Stimulated activated CD8-positive, alpha-beta memory T cell treated with anti-CD3 and anti-CD28 coated beads, Interleukin-7, amount 100 ng/mL, for 4 hours (primary cell): ENCODE measurements at places on chromosomes 7 and 10.

DNA sequence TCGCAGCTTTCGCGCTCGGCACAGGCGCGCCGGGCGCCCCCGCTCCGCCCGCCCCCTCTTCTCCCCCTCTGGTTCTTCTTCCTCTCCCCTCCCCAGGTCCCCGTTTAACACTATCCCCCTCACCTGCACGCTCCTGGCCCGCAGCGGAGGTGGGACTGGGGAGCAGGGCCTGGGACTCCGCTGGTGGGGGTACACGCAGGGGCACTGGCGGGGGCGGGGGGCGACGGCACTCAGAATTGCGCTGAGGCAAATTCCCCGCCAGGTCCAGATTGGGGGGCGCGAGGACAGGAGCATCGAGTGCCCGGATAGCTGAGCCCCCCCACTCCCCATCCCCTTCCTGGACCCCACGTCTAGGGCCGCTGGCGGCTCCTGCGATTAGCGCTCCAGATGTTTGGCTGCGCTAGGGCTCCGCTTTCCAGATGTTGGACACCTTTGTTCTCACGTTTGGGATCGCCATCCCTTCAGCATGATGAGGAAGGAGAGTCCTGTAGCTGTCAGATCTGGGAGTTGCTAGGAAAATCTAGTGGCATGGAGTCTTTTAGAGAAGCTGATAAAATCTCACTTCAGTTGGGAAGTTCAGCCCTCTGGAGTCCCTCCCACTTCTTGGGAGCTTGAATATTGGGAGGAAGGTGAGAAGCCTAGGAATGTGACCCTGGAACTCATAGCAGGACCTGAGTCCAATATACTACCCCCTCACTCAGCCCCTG, 31.4 kb upstream of the PAX2 start:
- no peak for DNase-seq

DNA sequence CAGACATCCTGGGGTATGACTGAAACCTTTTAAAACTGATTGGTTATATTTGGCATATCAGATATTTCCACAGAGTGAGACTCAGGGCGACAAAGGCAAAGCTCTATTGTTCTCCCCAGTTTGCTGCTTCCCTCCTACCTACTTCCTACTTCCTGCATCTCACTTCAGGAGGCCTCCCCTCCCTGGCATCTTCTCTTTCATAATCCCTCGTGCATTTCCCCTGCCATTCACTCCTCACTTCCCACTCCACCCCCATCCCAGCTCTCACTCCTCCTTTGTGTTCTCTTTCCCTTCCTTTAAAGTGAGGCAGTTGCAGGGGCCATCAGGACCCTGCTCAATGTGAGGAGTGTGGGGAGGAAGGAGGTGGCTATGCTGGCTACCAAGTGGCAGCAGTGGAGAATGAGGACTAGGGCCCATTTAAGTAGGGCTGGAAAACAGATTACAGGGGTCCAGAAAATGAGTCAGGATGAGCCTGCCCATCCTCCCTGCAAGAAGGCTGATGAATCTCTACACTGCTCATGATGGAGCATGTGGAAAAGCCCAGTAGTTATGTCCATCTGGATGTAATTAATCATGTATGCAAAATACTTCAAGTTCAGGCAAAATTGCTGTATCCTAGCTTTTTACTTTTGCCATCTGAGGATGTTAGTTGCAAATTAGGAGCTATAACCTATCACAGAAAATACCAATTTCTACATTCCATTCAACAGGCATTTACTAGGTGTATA, 311.8 kb upstream of the IMMP2L start:
- DNase-seq: no peak

DNA sequence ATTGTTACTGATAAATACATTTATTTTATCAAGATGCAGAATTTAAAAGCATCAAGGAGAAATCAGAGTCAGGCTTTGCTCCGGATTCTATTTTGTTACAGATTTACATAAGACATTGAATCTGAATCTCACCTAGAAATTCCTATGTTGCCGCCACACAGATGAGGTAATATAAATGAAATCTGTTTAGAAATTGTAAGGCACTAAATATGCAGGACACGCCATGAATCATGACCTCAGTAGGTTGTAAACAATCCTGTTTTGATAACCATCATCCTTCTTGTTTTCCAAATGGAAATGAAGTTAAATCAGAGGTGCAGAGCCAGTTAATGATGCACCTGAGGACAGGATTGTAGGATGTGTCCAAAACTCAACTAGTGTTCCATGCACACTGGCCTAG, 778.0 kb downstream of the MAGI2 start:
- no peak for DNase-seq

- DNase-seq: no peak
Observed at GRCh38 chr7:90173127-90173844, 19.0 kb downstream of the STEAP1 start.

DNA sequence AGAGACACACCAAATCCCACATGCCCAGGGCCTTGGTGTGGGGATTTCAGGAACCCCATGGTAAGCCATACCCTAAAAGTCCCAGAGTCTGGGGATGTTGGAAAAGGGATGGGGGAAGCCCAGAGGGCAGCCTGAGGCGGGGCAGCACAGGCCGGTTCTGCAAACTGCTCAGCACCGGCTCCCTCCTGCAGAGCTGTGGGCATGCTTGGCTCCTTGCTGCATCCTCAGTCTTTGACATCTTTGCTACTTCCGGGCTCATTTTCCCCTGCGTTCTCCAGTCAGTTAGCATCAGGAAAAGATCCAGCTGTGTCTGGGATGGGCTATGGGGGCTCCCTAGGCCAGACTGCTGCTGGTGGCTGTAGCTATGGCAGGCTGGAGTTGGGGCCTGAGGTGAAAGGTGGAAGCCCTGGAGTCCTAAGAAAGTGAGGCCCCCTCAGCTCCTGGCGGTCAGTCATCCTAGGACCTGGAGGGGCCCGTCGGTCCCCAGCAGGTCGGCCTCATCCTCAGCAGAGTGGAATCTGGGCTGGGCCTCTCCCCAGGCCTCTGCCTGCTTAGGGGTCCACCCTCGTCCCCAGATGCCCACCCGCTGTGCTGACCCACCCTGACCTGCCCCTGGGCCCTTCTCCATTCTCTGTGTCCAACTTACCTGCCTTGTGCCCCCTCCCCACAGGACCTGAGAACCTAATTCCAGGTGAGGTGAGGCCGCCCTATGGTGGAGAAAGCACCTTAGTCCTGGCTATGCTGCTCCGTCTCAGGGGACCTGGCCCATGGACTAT, 9.3 kb downstream of the TBATA start:
- DNase-seq: no peak

GRCh38 chr10:116741391-116742351, 695 bp downstream of the HSPA12A start:
- DNase-seq: no peak

DNA sequence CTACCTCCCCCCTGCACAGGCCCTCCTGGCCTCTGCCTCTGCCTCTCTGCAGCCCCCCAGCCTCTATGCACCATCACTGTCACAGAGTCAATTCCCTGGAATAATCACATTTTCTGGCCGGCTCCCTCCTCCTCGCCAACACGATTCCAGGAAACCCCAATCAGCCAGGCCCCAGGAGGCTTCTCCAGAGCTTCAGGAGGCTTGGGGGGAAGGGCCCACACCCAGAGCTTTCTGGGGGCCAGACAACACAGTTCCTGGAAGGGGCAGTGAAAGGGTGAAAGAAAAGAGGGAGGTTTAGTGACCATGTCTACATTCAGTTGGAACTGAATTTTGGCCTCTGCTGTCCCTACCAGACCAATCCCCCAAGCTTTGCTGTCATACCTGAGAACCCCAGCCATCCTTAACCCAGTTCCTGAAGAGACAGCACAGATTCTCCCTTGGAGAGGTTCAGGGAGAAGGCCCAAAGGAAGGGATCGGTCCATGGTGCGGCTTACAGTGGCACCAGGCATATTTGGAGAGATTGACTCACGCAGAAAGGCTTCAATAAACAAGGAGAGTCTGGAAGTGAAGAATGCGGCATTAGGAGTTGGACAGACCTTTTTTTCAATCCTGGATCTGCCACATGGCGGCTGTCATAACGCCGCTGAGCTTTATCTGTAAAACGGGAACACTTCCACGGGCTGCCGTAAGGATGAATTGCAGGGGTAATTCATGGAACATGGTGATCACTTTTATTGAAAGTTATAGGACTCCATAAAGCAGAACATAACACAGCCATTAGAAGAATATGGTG, 89.0 kb downstream of the NEURL1 start:
- DNase-seq: no peak

GRCh38 chr7:131642429-131642828, 86.0 kb upstream of the PODXL start:
- no peak for DNase-seq

- no peak for DNase-seq
Observed at GRCh38 chr7:105198223-105198622, 184.2 kb downstream of the KMT2E start.

GRCh38 chr7:156472267-156472666, 168.3 kb upstream of the RNF32 start:
- no peak for DNase-seq

DNA sequence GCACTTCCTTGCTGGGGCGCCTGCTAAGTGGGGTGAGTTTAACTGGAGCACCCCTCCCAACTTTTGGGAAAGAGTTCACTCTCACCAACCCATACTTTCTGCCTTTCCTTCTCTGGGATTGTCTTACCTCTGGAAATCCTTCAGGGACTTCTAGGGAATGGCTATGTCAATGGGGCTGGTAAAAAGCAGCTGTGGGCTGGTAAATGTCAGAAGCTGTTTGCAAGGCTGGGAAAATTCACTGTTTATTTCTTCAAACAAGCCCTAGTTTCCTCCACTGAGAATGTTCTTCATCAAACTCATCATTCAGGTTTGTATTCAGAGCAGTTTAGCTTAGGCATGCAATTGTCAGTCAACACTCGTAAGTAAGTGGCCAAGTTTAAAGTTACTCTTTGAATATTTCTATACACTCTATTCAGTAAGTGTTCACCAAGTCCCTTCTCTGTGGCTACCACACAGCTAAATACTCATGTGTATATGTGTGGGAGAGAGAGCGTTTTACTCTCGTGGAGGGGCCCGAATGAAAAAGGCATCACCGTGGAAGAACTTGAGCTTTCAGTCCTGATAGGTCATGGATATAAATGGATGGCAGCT, 654.8 kb downstream of the LRMDA start:
- no peak for DNase-seq

DNA sequence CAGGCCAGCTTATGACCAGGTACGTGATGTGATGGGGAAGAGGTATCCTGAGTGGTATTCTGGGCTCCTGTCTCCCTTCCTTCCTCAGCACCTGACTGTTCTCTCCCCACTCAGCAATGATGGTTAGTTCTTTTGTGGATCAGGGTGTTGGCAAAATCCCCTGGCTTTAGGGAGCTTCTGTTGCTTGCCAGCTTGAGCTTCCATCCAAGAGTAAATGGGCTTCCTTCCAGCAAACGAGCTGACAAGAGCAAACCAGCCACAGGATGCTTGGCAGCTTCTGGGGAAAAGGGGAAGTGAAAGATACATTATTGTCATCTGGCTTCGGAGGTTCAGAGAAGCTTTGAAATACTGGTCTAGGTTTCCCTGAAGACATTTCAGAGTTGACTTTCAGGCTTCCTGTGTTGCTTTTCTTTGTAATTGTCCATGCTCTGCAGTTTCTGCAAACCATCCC, 5.2 kb downstream of the DUSP5 start:
- no peak for DNase-seq

- no peak for DNase-seq
Observed at GRCh38 chr10:73060738-73061635, 35.7 kb downstream of the P4HA1 start.
